ENCODE measurements at places on chromosomes 6 and 20. TPM values are rescaled to one million over a fixed set of nuclear protein-coding genes. Genes with fewer than 3 reads are reported as not detected.

PXMP4 gene
- polyA plus RNA-seq, result 4.0 TPM

- peaks cover 33% of the 10 kb centered on the region for H3K4me1 ChIP-seq
- H3K27me3 ChIP-seq, result no peaks in the 10 kb centered on the region
- H3K36me3 ChIP-seq, result peaks cover 23% of the 10 kb centered on the region
These were observed 66.7 kb downstream of the TRAM2 start for GRCh38 chr6:52510213-52510562.

- H3K27ac ChIP-seq, result no peak overlapping the region
- no peak overlapping the region for H3K4me3 ChIP-seq
- DNase-seq, result no peak
- no peaks in the 10 kb centered on the region for H3K4me1 ChIP-seq
- no peaks in the 10 kb centered on the region for H3K27me3 ChIP-seq
- H3K36me3 ChIP-seq, result no peaks in the 10 kb centered on the region
These were observed 110.3 kb upstream of the EYA4 start for GRCh38 chr6:133130863-133131262.

DNA sequence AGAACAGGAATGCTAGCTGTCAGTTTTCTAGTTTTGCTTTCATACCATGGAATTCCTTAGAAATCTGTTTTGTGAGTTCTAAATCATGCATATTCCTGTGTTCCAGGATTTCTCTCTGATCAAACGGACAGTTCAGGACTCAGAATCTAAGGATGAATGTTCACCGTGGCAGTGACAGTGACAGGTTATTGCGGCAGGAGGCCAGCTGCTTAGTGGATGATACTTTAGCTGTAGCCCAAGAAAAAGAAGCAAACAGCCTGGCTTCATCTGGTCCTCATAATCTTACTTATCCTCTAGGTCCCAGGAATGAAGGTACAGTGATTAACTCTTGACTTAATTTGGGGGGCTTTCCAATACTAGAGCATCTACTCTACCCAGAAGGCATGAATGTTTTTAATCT is 27.1 kb downstream of the KCTD20 start:
- H3K4me3 ChIP-seq, result no peak overlapping the region
- H3K27me3 ChIP-seq, result no peaks in the 10 kb centered on the region
- no peak for DNase-seq

C6orf52 gene
- polyA plus RNA-seq, result 2.8 TPM

GRCh38 chr20:5513975-5514516 is 197.3 kb upstream of the PROKR2 start:
- no peaks in the 10 kb centered on the region for H3K27me3 ChIP-seq
- H3K36me3 ChIP-seq, result no peaks in the 10 kb centered on the region
- peak; percentile 39 for DNase-seq
- no peak overlapping the region for H3K4me3 ChIP-seq

FOXC1 gene
- 0.25 TPM for polyA plus RNA-seq

GRCh38 chr20:17570347-17571152 is 675 bp downstream of the DSTN start:
- H3K27ac ChIP-seq, result peak overlapping the region; percentile 95
- no peaks in the 10 kb centered on the region for H3K27me3 ChIP-seq
- DNase-seq, result peak; percentile 85
- H3K36me3 ChIP-seq, result no peaks in the 10 kb centered on the region
- peak overlapping the region; percentile 89 for H3K4me3 ChIP-seq
- H3K4me1 ChIP-seq, result peaks cover 15% of the 10 kb centered on the region

SPATA25 gene
- polyA plus RNA-seq, result 0.85 TPM

PRIM2 gene
- 5.5 TPM for polyA plus RNA-seq

DNA sequence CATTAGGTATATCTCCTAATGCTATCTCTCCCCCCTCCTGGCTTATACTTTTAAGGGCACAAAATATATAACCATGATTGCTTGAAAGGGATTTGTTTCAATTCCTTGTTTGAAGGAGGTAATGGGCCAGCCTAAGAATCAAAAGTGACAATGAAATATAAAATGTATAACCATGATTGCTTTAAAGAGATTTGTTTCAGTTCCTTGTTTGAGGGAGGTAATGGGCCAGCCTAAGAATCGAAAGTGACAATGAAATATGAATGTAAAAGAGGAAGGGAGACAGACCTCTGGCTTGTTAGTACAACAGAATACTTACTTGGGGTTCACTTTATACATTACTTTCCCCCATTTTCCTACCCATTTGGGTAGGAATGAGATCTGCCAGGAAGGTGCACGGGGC is 55.5 kb downstream of the FOXC1 start:
- H3K4me3 ChIP-seq, result no peak overlapping the region
- no peaks in the 10 kb centered on the region for H3K27me3 ChIP-seq
- H3K36me3 ChIP-seq, result peaks cover 3% of the 10 kb centered on the region
- no peak for DNase-seq
- H3K4me1 ChIP-seq, result peaks cover 10% of the 10 kb centered on the region
- H3K27ac ChIP-seq, result no peak overlapping the region

DNA sequence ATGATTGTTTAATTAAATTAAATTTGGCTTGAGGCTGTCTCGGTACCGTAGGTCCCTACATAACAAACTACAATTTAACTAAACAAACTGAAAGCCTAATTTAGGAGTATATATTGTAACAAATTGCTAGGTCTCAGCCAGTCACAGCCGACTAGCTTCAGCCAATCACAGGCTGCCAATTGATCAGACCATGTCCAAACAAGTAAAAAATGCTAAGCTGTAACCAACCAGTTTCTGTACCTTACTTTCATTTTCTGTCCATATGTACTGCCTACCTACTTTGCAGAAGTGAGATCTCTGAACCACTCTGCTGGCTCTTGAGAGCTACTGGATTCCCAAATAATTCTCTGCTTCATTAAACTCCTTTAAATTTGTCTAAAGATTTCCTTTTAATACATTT is 648.0 kb upstream of the GJE1 start:
- no peak overlapping the region for H3K4me3 ChIP-seq
- H3K27me3 ChIP-seq, result no peaks in the 10 kb centered on the region
- DNase-seq, result no peak
- no peaks in the 10 kb centered on the region for H3K36me3 ChIP-seq
- no peak overlapping the region for H3K27ac ChIP-seq
- no peaks in the 10 kb centered on the region for H3K4me1 ChIP-seq

DNA sequence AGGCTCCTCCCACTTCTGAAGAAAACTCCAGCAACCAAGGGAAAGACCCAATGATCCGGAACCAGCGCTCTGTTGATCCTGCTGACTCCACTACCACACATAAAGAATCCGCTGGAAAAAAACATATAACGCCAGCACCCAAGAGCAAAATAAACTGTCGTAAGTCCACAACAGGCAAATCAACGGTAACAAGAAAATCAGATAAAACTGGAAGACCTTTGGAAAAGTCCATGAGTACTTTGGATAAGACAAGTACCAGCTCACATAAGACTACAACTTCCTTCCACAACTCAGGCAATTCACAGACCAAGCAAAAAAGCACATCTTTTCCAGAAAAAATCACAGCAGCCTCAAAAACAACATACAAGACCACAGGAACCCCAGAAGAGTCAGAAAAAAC is 8.0 kb downstream of the MUCL3 start:
- H3K27me3 ChIP-seq, result peaks cover 7% of the 10 kb centered on the region
- H3K27ac ChIP-seq, result no peak overlapping the region
- H3K4me1 ChIP-seq, result no peaks in the 10 kb centered on the region
- no peak for DNase-seq
- no peaks in the 10 kb centered on the region for H3K36me3 ChIP-seq
- H3K4me3 ChIP-seq, result no peak overlapping the region

CAP2 gene
- 0.61 TPM for polyA plus RNA-seq

SLC12A5 gene
- polyA plus RNA-seq, result 5.5 TPM

IL17A gene
- not detected for polyA plus RNA-seq

XKR7 gene
- not detected for polyA plus RNA-seq

DNA sequence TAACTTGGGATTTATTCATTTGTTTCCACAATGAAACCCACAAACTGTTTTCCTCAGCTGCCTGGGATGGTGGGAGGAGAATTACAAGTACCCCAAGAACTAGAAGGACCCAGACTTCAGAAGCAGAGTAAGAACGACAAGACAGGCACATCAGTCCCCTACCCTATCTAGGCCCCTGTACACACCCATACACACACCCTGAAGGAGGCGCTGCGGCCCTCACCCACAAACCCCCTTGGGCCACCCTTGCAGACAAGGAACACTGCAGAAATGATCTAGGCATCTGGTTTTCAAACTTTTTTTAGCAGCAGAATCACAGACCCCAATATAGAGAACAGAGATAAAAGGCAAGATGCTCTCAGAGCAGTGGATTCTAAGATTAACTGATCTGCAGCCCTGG is 55.0 kb downstream of the TRERF1 start:
- no peaks in the 10 kb centered on the region for H3K27me3 ChIP-seq
- H3K4me3 ChIP-seq, result no peak overlapping the region
- H3K4me1 ChIP-seq, result peaks cover 16% of the 10 kb centered on the region
- H3K36me3 ChIP-seq, result no peaks in the 10 kb centered on the region

DNA sequence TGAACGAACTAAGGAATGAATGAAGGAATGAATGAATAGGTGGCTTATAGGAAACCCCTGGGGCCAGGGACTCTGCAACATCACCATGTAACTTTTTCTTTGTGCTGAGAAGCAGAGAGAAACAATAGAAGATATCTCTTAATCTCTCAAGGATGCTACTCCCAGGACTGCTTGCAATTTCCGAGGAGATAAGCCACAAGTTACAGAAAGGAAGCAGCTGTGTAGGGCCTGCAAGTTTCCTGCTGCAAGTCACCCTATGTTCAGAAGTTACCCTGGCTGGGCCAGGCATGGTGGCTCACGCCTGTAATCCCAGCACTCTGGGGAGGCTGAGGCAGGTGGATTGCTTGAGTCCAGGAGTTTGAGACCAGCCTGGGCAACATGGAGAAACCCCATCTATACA is 7.3 kb upstream of the MAVS start:
- H3K4me1 ChIP-seq, result peaks cover 9% of the 10 kb centered on the region
- peaks cover 10% of the 10 kb centered on the region for H3K36me3 ChIP-seq
- H3K27me3 ChIP-seq, result no peaks in the 10 kb centered on the region
- no peak overlapping the region for H3K4me3 ChIP-seq
- DNase-seq, result no peak

DNA sequence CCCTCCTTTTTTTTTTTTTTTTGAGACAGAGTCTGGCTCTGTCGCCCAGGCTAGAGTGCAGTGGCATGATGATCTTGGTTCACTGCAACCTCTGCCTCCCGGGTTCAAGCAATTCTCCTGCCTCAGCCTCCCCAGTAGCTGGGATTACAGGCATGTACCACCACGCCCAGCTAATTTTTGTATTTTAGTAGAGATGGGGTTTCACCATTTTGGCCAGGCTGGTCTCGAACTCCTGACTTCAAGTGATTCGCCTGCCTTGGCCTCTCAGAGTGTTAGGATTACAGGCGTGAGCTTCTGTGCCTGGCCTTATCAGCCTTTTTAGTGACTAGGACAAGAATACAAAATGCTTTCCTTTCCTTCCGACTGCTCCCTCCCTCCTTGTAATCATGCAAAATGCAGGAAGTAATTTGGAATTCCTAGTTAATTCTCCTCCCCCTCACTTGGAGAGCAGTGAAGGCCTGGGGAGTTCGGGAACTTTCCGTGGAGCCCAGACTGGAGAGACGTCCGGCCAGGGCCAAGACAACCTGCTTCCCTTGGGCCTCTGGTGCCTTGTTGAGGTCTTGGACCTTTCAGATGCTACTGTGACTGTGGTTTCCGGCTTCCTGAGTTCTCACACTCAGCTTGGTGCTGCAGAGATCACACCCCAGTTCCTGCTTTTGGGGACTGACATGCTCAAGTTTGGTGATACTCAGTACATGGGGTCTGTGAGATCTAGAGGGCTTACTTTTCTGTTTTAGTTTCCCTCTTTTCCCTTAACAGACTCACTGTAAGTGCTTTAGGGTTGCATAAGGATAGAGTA is 3.9 kb upstream of the PHF20 start:
- H3K27ac ChIP-seq, result peak overlapping the region; percentile 95
- no peaks in the 10 kb centered on the region for H3K36me3 ChIP-seq
- H3K4me1 ChIP-seq, result peaks cover 38% of the 10 kb centered on the region

DNA sequence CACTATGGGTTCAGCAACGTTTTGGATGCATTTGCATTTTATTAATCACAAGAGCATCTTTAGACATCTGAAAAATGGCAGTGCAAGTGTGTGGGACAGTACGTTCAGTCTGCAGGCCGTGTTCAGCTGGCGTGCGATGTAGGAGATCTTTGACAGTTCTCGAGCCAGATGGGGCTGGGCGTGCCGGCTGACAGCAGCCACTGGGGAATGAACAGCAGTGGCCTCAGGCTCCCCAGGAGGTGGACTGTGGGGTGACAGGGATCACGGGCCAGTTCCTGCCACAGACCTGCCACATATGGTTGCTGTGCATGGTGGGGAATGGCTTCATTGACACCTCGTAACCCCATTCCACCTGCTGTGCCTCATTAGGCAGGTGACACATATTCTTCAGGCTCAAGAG is 16.4 kb upstream of the MLN start:
- no peaks in the 10 kb centered on the region for H3K36me3 ChIP-seq
- no peak for DNase-seq
- no peak overlapping the region for H3K4me3 ChIP-seq
- peaks cover 19% of the 10 kb centered on the region for H3K4me1 ChIP-seq
- no peaks in the 10 kb centered on the region for H3K27me3 ChIP-seq

- H3K36me3 ChIP-seq, result peaks cover 64% of the 10 kb centered on the region
- H3K4me3 ChIP-seq, result no peak overlapping the region
- H3K4me1 ChIP-seq, result peaks cover 7% of the 10 kb centered on the region
- no peaks in the 10 kb centered on the region for H3K27me3 ChIP-seq
- H3K27ac ChIP-seq, result no peak overlapping the region
- DNase-seq, result peak; percentile 92
These were observed 7.1 kb upstream of the CAPN11 start for GRCh38 chr6:44151348-44152108.

GRCh38 chr20:32232326-32232886 is 24.7 kb downstream of the POFUT1 start:
- H3K27me3 ChIP-seq, result no peaks in the 10 kb centered on the region
- H3K36me3 ChIP-seq, result peaks cover 91% of the 10 kb centered on the region
- no peak overlapping the region for H3K27ac ChIP-seq
- H3K4me3 ChIP-seq, result no peak overlapping the region
- peaks cover 28% of the 10 kb centered on the region for H3K4me1 ChIP-seq
- DNase-seq, result no peak

CENPQ gene
- 6.3 TPM for polyA plus RNA-seq

- no peaks in the 10 kb centered on the region for H3K27me3 ChIP-seq
- H3K36me3 ChIP-seq, result no peaks in the 10 kb centered on the region
- DNase-seq, result no peak
- H3K4me1 ChIP-seq, result peaks cover 22% of the 10 kb centered on the region
These were observed 54.3 kb upstream of the APCDD1L start for GRCh38 chr20:58569241-58570125.

- H3K27ac ChIP-seq, result no peak overlapping the region
- peaks cover 30% of the 10 kb centered on the region for H3K4me1 ChIP-seq
- DNase-seq, result no peak
- H3K27me3 ChIP-seq, result no peaks in the 10 kb centered on the region
- H3K36me3 ChIP-seq, result no peaks in the 10 kb centered on the region
These were observed 116.9 kb downstream of the SLX4IP start for GRCh38 chr20:10551732-10552724.

GRCh38 chr20:25148181-25148981 is 47.1 kb upstream of the ENTPD6 start:
- peaks cover 29% of the 10 kb centered on the region for H3K27me3 ChIP-seq
- H3K4me1 ChIP-seq, result peaks cover 13% of the 10 kb centered on the region
- peak overlapping the region; percentile 39 for H3K4me3 ChIP-seq
- H3K36me3 ChIP-seq, result no peaks in the 10 kb centered on the region
- H3K27ac ChIP-seq, result no peak overlapping the region

CDYL gene
- 7.7 TPM for polyA plus RNA-seq

MYLK2 gene
- polyA plus RNA-seq, result 0.31 TPM
